ENCODE measurements at places on chromosomes 5 and 9.

- DNase-seq = no peak
Observed at GRCh38 chr5:129572060-129572459, 112.0 kb downstream of the ADAMTS19 start.

- DNase-seq = no peak
Observed at GRCh38 chr5:39720136-39720535, 295.4 kb upstream of the DAB2 start.

DNA sequence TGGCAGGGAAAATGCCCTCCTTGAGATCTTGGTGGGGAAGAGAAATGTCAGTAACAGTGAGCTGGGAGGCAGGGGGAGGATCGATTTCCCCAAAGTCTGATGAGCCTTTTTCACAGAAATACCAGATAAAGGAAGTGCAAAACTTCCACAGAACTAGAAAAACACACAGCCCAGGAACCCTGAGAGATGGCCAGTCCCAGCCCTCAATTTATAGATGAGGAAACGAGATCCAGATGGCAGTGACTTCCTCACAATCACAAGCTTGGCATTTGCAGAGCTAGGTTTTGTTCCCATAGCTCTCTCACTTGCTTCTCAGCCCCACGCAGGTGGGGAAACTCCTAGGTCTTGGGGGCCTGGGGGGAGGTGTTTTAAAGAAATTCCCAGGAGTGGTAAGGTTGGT lies 3.8 kb upstream of the GGTA1 start:
- no peak for DNase-seq

- DNase-seq = peak; percentile 36
Observed at GRCh38 chr5:90909940-90910339, 351.3 kb downstream of the ADGRV1 start.

DNA sequence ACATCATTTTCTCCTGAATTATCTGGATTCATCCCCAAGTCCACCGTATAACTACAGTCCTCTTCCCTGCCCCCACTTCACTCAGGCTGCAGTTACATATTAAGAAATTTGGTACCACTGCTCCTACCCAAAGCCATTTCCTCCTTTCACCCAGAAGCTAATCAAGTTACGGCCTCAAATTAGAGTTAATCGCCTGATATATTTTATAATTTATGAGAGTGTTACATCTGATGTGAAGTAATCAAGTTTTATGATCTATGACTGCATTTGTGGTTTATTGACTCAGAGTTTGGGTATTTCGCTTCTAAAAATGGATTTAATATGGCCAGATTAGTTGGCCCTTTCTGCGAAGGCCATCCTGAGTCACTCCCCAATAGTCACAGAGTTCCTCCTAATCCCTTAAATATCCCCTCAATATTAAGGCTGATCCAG lies 223.6 kb upstream of the KIF2A start:
- DNase-seq = no peak

DNA sequence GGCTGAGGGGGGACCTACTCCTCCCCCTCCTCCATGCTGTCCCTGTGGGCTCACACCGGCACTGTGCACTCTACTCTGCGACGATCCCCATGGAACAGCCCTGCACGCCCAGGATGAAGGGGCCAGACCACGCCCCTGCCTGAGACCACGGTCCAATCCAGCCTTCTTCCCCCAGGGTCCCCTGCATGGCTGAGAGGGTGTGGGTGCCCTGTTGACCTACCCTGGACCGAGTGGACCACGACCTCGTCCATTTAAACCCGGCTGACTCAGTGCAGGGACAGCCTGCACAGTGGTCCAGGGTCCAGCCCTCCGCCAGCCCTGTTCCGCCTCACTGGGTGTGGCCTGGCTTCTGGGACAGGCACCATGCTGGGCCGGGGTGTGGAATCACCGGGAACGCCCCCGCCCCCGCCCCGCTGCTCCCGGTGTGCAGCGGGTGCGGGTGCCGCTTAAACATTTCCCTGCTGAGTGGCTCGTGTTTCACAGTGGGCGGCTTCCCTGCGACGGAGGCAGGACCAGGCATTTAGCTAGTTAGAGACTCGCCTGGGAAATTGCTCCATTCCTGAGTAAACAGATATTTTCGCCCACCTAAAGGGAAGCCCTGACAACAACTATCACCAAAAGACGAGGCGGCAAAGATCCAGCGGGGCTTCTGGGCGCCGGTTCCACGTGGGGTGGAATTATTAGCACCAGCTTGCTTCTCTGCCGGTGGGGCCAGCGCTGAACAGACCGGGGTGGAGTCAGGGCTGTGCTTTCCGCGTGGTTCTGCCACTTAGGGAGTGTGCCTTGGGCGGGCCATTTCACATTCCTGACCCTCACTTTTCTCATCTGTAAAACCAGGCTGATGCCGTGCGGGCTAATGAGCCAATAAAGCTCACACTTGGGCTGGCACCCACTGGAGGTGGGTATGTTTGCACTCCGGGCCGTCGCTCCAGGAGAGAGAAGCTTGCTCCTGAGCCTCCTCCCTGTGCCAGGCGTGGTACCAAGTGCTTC lies 22.6 kb downstream of the DBH start:
- no peak for DNase-seq

DNA sequence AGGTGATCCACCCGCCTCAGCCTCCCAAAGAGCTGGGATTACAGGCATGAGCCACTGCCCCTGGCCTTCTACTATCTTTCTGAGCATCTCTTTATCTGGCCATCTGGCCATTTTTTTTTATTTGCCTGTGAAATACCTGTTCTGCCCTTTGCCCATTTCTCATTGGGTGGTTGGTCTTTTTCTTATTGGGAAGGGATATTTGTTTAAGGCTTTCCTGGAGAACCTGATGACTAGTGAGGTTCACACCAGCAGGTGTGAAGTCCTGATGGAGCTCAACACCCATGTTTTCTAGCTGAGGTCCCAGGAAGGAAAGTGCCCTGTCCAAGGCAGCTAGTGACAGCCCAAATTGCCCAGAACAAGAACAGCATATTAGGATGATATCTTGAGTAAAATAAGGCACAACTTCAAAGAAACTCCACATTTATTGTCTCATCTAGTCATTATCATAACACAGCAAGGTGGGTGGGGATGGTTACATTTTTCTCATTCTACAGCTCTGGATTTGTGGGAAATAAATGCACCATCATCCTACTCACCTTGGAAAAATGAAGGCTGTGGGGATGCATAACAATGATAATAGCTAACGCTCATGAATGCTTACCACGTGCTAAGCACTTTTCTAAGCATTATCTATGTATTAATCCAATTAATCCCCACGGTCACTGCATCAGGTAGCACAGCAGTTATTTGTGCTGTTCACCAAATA lies 20.3 kb downstream of the SLC36A3 start:
- DNase-seq = no peak

DNA sequence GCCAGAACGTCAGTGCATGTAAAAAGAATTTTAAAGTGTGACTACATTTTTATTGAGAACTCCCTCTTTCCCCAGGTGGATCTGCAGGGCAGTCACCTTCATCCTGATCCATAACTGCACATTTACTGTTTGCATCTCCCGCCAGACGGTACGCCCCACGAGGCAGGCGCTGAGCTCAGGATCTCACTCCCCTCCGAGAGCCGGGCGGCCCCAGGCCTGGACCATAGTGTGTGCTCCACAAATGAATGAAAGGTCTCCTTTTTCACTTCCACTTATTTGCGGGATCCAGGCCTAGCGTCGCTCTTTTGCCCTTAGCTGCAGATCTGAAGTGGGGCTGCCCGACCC lies 378 bp downstream of the DROSHA start:
- peak; percentile 31 for DNase-seq

DNA sequence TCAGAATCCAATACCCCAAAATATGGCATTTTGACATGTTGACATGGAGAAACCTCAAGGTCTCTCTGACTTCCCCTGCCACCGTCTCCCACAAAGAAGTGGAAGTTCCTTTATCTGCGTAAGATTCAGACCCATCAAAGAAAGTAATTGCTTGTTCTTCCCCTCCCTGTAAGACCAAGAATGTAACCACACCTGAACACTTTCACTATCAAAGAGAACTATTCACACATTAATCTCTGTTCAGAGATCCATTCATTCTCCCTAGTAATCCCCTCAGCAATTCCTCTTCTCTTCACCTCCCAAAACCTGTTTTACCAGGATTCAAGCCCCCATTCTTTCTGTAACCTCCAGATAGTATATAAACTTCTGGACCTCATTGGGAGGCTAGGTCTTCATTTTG lies 4.1 kb upstream of the SLC1A1 start:
- DNase-seq = no peak

DNA sequence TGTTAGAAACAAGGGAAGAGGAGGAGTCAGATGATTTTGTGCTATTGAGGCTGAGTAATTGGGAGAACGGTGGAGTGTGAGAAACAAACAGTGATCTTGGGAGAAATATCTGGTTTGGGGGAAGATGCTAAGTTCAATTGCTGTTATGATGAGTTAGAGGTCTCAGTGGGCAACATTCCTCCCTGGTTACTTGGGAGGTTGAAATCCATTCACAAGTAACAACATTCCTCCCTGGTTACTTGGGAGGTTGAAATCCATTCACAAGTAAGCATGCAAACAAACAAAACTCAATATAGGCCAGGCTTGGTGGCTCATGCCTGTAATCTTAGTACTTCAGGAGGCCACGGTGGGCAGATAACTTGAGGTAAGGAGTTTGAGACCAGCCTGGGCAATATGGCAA lies 38.7 kb downstream of the AGXT2 start:
- DNase-seq = no peak

DNA sequence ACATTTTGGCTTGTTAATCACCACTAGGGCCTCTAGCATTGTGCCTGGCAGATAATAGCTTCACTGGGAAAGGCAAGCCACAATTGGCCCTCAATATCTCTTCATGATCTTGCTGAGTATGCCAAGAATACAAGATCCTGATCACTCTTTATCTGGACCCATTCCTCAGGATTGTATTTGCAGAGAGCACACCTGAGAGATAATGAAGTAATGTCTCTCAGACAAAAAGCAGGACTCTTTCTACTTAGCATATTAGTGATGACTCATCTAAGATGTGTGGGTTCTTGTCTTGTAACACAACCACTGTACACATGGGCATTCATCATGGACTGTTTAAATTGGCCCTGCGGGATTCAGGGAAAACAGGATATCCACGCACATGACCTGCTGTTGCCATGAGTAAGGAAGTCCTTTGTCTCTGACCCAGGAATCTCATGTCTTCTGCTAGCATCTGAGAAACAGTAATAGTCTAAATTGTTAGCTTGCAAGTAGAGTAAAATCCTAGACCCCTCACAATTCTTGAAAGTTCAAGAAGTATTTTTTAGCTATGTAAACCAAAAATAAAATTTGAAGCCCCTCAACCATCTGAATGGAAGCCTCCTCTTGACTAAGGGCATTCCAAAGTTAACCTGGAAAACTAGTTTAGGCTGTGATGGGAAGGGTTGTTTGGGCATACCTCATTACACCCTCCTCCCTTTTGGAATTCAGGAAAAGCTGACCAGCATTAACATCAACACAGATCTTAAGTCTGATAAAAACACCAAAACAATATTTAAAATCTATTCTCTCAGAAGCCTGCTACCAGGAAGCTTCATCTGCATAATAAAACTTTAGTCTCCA lies 28.0 kb upstream of the NFIL3 start:
- no peak for DNase-seq

DNA sequence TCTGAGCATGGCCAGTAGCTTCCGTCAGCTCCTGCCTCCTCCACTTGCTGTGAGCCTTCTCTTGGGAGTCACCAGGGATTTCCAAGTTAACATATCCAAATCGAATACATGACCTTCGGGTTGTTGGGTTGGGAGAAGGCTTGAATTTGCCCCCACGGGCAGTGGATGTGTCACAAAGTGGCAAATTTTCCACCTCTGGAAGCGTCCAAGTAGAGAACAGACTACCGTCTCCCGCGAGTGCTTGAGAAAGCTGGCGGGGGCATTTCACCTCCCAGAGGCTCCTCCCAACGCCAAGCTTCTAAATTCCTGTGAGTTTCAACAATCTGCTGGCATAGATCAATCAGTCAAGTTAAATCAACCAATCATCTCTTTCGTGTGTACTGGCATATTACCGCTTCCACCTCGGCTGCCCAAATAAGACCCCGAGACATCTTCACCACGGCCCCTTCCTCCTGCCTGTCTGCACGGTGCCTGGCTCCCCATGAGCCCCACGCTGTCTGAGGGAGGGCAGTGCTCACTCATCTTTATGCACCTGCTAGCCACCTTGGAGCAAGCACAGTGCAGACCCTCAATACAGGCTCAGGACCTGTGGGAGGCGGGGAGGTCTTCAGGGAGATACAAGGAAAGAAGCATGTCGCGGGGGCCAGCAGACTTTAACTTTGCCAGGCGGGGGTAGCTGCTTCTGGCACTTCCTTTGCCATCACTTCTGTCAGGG lies 79.1 kb downstream of the MRPL36 start:
- no peak for DNase-seq

- no peak for DNase-seq
Observed at GRCh38 chr5:73865315-73865714, 239.3 kb downstream of the ARHGEF28 start.

GRCh38 chr9:92734931-92735635 lies 29.6 kb downstream of the BICD2 start:
- no peak for DNase-seq

DNA sequence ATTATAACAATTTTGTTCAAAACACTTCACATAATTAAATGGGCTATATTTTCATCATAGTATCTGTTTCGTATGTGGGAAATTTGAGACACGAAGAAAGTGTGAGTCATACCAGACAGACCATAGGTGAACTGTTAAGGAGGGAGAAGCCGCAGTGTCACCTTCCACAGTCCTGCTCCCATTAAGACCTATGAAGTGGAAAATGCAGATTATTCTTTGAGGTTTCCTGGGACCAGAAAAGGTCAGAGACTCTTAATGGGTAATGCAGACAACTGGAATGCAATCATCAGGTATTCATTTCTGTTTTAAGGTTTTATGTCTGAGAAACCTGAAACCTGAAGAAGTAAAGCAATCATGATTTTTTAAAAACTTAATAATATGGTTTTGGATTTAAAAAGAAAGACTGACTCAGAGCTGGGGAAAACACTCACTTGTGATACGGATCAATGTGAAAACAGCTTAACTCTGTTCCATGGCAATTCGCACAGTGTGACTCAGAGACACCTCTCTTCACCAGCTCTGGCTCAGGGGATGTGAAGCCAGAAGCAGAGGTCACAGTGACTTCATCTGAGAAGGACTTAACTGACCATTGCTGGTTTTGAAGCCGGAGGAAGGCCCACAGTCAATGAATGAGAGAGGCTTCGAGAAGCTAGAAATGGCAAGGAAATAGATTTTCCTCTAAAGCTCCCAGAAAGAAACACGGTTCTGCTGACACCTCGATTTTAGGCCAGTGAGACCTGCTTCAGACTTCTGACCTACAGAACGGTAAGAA lies 17.2 kb upstream of the GCNT1 start:
- DNase-seq = no peak

DNA sequence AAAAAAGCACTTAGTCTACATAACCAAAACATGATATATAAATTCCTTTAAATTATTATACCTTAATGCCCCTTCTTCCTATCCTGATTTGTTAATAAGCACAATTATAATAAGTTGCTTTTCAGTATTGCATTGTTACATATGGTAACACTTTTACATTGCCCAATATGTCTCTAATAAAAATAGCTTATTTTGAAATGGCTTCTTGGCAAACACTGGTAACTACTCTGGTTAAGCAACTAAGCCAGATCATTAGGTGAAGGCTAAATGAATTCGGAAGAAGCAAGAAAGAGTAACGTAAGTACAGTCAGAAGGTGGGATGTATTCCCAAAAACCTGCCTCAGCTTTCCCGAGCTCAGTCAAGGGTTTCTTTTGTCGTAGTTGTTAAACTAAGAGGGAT lies 85.3 kb downstream of the TTC39B start:
- no peak for DNase-seq

- DNase-seq = no peak
Observed at GRCh38 chr5:55625589-55625909, 86.6 kb downstream of the SLC38A9 start.

All from DMS79 treated with DMSO at 0.1 percent for 48 hours (cell line).